CD4-positive, alpha-beta T cell treated with Interferon alpha-2 for 1 hour (primary cell): ENCODE measurements at places on chromosomes 3 and 15.

- DNase-seq: no peak
Measured at GRCh38 chr3:143348486-143349327, 229.1 kb downstream of the CHST2 start.

DNA sequence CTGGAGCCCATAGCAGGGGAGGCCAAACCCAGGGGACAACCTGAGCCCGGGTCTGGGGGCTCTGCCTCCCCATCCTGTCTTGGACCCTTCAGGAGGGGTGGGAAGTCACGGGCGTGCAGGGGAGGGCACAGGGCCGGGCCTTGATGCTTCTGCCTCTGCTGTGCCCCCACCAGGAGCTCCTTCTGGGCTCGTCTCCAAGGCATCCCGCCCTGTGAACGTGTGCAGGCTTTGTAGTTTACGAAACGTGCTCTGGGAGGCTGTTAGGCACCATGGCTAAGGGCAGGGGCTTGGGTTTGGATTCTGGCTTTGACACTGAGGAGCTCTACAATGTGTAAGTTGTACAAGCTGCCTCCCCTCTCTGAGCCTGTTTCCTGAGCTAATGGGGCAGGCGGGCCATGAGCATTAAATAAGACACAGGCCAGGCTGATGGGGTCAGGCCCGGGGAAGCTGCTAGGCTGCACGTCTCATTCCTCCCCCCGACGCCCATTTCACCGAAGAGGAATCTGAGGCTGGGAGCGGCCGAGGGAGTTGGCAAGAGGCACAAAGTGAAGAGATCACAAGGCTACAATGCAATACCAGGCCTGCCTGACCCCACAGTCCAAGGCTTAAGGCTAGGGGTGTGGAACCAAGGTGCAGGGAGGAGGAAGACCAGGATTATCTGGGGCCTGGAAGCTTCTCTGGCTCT lies 19.6 kb downstream of the PLXND1 start:
- DNase-seq: no peak

GRCh38 chr3:98730338-98730737 lies 32.8 kb upstream of the ST3GAL6 start:
- no peak for DNase-seq

GRCh38 chr3:177642804-177643125 lies 445.5 kb upstream of the TBL1XR1 start:
- DNase-seq: no peak
